ENCODE measurements at places on chromosomes 12 and 14.

DNA sequence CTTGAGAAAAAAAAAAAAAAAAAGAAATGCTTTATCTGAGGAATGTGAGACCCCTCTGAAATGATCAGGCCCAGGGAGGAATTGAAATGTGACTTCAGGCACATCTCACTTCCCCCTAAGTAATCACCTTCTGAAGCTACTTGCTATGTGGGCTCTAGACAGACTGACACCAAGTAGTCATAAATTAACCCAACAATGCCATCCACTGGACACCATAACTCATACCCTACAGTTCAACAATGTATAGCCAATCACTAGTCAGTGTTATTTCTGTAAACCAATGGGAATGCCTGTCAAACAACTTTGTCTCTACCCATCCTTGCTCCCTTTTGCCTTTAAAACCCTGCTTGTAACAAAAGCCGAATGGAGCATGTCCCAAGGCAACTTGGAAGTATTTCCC is 182.7 kb upstream of the TMPO start:
- no peak for DNase-seq

- no peak for DNase-seq
Observed at GRCh38 chr12:124527861-124528561, 39.4 kb downstream of the NCOR2 start.

DNA sequence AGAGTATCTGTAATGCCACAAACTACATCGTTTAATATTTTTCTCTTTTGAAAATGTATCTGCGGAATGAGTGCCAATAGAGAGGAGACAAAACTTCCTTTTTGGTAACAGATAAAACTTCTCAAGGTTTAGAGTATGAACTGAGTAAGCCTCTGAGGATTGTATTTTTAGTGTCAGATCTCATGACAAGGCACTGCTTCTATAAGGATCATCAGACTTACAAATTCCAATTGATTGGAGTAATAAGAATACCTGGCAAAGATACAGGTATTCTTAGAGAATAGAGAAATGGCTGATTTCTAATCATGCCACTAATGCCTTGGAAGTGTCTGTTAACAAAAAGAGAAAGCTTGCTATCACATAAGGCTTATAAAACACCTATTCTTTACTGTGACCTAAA is 45.3 kb downstream of the SLC35F4 start:
- DNase-seq: no peak

DNA sequence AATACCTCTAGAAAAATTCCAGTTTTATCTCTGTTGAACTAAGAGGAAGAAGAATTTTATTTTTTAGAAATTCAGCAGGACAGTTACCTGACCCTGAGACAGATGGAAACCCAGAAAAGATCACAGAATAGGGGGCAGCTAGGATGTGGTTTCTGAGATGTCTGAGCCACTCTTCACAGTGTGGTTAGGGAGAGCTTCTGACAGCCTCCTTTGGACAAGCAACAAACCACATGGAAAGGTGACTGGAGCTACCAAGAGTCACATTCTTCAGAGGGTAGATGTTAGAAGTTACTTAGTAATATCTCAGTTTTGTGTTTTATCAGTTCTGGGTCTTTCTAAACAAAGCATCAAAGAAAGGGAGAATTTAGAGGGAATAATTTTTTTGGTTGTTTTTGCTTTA is 117.3 kb upstream of the NAP1L1 start:
- DNase-seq: no peak

- no peak for DNase-seq
Observed at GRCh38 chr12:66320996-66321395, 18.7 kb downstream of the HELB start.

DNA sequence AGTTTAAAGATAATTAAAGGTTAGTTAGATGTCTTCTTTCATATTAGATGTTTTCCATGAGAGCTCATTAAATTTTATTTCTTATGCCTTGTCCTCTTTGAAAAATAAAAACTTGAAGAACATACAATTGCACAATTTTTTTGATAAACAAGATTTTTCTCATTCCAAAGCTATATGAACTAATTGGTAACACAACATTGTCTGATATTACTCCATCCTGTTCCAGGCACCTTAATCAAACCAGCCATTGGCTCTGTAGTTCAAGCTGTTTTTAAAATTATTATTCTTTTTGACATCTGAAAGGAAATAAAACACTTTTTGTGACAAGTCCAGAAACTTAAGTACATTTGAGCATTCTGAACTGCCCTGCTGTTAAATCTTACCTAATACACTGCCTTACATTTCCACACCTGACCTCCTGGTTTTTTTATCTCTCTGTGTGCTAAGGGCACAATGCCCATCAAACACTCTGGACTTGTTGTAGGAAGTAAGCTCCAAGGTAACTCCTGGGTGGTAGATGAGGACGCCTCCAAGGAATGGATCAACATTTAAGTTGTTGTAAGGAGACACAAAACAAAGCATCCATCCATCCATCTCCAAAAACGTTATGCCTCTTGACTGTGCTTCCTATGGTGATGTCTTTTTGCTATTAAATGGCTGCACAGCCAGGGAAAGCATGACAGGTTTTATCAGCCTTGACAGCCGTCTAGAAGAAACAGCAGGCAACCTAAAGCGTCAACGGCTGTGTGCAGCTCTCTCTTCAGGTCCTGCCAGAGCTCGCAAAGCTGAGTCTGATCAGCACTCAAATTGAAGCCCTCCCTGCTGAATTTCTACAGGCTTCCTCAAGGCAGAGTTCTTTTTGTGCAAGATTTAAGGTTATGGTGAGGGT is 449.9 kb upstream of the FLRT2 start:
- no peak for DNase-seq

DNA sequence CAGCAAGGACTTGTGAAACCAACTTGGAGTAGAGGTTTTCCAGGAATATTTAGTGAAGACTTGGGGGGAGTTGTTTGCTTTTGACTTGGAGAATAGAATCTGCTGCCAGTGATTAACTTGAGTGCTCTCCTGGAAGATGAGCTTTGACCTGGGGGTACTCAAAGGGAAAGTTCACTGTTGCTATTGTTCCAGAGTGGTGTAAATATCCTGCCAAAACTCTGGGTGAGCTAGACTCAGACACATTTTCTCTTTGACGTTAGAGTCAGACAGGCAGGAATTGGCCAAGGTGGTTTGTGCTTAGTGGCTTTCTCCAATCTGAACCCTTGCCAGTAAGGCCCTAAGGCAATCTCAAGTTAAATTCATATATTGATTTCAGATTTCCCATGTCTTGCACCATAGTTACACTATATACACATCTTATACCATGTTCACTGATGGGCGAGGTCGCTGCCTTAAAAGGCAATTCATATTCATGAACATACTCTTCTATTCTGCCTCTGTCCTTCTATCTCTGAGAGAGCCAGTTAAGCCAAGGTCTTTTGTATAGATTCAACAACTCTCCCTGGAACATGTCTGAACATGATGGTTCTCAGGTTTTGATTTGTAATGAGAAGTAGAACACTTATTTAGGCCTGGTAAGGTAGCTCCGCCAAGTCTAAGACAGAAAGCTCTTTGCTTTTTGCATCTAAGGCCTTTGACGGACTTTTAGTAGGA is 204.6 kb upstream of the SLC38A2 start:
- no peak for DNase-seq

GRCh38 chr14:81302638-81303037 is 81.9 kb upstream of the GTF2A1 start:
- no peak for DNase-seq

GRCh38 chr12:49260166-49260565 is 4.7 kb upstream of the TUBA1C start:
- DNase-seq: no peak

DNA sequence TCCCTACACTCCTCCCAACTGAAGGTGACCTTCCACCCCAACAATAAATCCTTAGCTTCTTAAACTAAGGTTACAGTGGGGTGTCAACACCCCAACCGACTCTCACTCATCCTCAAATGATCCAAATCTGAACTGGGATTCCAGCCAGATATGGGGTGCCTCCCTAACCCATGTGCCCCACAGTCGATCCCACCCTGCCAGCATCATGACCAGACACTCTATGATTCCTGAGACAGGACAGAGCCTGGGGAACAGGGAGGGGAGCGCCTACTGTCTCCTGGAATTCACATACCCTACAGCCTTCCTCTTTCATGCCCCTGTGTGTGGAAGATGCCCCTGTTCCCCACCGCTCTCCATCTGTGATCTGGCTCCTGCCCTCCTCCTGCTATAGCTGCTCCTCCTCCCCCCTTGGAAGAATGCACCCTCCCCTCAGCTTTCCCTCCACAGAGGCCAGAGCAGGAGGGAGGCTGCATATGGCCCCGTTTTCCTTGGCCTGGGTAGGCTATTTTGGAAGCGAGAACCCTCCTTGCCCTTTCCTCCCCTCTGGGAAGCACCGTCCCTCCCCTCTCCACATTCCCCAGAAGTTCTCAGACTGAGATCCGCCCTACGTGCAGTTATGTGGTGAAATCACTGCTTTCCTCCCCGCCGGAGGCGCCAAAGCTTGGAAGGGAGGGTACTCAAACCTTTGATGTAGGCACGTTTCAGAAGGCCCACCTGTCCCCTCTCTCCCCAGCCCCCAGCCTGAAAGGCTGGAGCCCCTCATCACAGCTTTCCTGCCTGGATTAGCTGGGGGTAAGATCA is 48.0 kb downstream of the SMUG1 start:
- DNase-seq: no peak

- no peak for DNase-seq
Observed at GRCh38 chr14:70754991-70755390, 54.3 kb downstream of the MAP3K9 start.

DNA sequence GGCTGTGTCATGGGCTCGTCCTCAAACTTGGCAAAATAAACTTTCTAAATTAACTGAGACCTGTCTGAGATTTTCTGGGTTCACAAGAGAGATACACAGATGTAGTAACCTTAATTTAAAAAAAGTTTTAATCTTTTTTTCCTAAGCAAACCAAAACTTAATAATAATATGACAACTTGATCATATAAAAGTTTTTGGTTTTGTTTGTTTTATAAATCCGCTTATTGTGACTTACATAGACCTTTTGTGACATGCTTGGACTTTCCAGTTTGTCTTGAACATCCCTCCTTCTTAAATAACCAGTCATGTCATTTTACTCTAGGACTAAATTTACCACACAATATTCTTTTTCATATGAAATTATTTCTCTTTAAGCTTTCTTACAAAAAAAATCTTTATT is 8.5 kb downstream of the RDH12 start:
- no peak for DNase-seq

DNA sequence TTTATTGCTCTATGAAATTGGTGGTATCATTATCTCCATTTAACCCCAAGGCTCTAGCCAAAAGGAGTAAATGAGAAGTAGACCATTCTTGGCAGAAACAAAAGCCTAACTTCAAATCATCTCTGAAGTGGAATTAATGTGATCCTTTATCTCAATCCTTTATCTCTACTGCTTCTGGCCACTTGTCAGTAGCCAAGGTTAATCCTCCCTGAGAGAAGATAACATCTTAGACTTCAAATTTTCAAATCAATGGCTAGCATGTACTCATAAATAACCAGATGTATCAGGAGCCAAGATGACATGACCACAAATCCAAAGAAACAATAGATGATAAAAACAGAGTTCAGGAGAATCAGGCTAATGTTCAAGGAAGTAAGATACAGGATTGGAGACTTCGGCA is 123.1 kb upstream of the RASSF8 start:
- no peak for DNase-seq

DNA sequence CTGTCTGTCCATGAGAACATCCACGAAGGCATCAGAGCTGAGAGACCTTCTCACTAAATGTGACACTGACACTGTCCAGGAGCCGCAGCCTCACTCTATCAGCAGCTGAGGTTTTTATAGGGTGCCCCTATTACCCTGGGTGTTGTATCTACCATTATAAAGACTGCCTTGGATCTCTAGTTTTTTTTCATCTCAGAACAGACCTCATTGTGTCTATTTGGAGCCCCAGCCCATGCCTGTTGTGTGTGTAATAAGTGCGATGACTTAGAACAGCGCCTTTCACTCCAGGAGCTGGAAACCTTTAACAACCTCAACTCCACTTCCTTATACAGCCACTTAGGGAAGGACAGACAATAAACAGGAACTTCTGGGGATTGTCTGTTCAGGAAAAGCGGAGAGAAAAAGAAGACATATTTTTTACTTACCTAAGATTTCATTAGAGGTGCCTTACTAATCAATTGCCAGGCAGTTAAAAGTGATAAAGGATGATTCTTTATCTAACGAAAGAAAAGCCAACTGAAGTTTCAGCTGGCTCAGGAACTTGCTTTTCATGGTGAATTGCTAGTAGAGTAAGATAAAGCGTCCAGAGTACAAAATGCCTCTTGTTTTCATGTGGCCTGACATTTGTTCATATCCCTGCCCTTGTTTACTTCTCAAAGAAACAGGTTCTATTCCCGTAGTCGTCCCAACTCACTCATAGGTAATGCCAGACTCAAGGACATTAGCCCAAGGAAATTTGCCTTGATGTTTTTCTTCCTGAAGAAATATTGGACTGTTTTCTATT is 420.6 kb downstream of the RAD51B start:
- no peak for DNase-seq

Measured in activated CD4-positive, CD25-positive, alpha-beta regulatory T cell (primary cell).